ENCODE measurements at places on chromosomes 13 and 19.

GRCh38 chr19:45995715-45996385 lies 583 bp downstream of the CCDC61 start:
- peak; percentile 8 for DNase-seq

DNA sequence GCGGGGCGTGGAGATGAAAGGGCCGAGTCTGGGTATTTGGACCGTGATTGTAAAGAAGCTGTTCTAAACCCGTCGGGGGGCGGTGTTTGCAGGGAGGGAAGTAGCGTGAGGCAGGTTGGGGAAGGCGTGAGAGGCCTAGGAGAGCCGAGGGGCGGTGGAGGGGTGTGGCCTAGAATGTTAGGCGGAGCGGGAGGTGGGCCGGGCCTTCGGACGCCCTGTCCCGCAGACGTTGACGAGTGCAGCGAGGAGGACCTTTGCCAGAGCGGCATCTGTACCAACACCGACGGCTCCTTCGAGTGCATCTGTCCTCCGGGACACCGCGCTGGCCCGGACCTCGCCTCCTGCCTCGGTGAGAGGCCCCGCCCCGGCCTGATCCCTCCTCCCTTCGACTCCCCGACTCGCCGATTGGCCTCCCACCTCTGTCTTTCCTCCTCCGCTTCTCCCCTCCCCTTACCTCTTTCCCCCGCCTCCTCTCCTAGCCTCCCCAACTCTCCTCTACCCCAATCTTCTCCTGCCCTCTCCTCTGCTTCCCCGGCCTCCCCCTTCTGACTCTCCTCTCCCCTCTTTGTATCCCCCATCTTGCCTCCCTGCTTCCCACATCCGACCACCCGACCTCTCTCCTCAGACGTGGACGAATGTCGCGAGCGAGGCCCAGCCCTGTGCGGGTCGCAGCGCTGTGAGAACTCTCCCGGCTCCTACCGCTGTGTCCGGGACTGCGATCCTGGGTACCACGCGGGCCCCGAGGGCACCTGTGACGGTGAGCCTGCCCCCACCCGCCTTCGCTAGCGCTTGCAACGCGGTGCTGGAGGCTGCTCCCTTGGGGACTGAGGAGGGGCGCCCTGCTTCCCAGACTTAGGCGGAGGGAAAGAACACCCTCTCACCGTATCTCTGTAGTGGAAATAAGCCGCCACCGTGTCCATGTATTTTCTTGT lies 12.8 kb downstream of the LTBP4 start:
- DNase-seq: no peak

GRCh38 chr13:98374750-98375149 lies 197.7 kb upstream of the RNF113B start:
- DNase-seq: no peak

GRCh38 chr19:1247748-1248138 lies 640 bp upstream of the MIDN start:
- DNase-seq: no peak

DNA sequence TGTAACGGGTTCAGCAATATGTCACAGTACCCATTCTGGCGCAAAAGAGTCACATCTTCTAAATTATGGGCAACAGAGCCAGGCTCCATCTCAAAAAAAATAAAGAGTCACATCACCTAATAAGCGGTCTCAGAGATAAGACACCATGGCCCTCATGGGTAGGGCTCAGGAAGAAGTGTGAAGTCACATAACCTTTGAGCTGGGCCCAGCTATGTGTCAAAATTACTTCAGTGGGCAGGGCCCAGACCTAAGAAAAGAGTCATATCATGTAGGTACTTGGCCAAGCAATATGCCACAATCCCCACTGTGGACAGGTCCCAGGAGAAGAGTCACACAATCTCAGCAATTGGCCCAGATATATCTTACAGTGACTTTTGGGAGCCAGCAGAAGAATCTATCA lies 11.4 kb upstream of the ZNF91 start:
- DNase-seq: no peak

Measured in amygdala (tissue), 56 donors.